NCI-H1105 (cell line): ENCODE measurements at places on chromosomes 7 and 10.
A peak's percentile ranks its signal among the peaks of the same experiment; 100 is the strongest.

DNA sequence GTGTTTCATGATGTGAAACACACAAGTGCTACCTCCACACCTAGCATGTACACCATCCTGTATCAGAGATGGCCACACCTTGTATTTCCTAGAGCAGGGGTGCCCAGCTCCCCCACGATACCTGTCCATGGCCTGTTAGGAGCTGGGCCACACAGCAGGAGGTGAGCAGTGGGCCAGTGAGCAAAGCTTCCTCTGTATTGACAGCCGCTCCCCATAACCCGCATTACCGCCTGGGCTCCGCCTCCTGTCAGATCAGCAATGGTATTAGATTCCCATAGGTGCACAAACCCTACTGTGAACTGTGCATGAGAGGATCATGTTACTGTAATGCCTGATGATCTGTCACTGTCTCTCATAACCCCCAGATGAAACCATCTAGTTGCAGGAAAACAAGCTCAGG lies 145.6 kb upstream of the RNF32 start:
- DNase-seq: no peak

DNA sequence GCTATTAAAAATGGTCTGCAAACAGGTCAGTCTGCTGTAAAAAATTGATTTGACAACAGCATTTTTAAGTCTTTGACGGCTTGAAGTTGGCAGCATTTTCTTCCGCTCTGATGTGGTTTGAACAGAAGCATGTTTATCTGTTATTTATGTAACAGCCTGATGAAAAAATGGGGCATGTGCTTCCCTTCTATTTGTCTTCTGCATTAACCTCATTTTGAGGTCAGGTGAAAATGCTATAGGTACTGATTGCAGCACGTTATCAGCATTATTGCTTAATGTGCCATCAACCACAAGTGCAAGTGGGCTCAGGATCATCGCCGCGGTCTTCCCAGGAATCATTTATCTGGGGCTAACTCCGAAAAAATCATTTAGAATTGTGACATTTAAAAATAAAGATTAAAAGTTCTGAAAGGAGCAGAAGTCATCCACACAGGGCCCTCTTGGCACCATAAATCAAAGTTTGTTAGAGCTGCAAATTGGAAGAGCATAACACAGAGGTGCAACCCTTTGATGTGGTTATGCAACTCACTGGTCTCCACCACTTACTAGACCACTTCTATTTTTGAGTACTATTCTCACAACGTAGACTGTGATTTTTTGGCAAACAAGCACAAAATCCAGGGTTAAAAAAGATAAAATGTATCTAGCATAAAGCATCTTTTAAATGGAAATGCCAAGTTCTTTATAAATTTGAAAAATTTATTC lies 307.7 kb downstream of the MDFIC start:
- no peak for DNase-seq

GRCh38 chr7:29839302-29839701 lies 33.0 kb downstream of the WIPF3 start:
- DNase-seq: no peak

DNA sequence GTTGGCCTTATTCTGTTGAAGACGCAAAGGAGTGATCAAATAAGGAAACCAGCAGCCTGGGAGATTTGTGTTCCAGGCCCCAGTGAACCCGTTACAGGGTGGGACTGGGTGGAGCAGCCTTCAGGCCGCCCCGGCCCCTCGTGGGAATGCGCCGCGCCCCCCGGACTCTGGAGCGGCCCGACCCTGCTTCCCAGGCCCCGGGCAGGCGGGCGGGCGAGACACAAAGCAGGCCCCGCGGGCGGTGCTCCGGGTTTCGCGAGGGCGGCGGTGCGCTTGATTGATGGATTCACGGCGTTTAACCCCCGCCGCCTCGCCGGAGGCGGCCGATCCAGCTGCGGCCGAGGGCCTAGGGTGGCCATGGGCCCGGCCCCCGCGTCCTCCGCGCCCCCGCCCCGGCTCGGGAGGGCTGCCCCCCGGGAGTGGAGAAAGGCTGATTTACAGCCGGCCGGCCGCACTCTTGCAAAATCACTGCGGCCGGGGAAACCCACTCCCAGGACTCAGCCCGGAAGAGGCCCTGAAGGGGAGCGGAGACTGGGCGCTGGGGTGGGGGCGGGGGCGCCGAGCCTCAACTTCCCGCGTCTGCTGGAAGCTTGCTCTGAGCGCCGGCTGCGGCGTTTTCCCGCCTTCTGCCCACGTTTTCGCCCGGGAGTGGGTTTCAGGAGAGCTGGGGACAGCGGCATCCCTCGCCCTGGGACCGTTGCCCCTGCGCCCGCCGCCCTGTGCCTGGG lies 299.6 kb upstream of the NFE2L3 start:
- DNase-seq: no peak

- no peak for DNase-seq
Observed at GRCh38 chr7:90409667-90410066, 6.4 kb downstream of the CLDN12 start.

DNA sequence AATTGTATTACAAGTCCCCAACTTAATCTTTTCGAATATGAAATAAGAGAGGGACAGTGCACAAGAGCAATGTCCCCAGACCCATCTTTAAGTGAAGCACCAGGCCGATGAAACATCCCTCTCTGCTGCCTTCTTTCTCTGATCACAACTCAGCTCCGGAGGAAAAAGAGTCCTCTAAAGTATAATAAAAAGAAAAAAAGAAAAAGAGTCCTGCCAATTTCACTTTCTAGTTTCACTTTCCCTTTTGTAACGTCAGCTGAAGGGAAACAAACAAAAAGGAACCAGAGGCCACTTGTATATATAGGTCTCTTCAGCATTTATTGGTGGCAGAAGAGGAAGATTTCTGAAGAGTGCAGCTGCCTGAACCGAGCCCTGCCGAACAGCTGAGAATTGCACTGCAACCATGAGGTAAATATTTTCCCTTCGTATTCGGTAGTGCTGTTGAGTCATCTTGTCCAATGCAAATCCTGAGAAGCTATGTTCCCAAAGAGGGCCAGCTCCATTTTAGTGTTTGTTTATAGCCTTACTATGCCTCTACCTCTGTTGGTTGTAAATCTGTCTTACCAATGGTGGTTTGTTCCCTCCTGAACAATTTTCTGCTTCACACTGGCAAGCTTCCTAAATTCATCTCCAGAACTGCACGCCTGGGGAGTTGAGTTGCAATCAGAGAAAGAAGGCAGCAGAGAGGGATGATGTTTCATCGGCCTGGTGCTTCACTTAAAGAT lies at the start of gene IFIT2:
Gene IFIT2, plus strand, starts transcription at position 326 of the 725 bp plus-strand sequence. Its CDS starts 78 bp downstream, at position 404.
- peak; percentile 22 for DNase-seq

DNA sequence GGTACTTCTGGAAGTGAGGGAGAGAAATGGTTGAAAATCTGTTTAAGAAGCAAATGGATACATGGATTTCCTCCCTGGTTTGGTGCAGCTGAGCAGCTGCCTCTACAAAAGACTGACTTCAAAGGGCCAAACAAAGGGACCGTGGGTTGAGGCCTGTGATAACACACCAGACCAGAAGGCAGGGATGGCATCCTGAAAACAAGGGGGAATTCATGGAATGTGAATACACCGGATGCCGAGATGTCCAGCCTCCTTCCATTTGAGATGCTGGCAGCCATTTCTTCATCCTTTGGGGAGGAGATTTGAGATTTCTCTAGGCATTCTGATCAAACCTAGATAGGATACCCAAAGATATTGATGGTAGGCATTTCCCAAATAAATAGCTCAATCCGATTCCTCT lies 36.9 kb downstream of the TAF3 start:
- no peak for DNase-seq

- DNase-seq: no peak
Observed at GRCh38 chr10:24118246-24118645, 90.7 kb upstream of the KIAA1217 start.

DNA sequence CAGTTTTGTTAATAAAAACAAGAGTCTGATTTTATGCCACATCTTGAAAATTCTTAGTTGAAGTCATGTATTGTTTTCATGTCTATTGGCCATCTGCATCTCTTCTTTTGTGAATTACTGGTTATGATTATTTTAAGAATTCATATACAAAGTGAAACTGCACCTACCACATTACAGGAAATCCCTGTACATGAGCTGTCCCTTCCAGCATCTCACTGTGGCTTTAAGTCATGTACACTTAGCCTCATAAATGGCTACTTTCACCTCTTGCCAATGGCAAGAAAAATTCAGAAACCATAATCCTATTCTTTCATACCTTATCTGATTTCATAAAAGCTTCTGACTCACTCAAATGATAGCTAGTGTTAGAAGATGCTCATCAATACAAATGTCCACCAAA lies 48.6 kb downstream of the CRTAC1 start:
- DNase-seq: no peak

DNA sequence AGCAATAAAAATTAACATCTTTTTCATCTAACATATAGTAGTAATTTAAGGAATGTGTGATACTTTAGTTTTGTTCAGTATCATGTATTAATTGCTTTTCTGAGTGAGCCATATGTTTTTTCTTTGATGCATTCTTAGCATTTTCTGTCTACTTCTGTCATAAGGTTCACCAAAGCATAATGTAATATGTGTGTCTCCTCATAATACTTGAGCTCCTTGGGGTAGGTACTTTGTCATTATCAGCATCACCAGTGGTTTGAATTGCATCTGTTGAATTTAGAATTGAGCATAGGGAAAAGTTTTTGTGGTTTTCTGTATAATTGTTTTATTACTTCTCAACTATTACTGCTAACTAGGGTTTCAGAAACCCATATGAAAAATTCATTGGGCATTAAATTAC lies 26.5 kb downstream of the VPS50 start:
- no peak for DNase-seq

- DNase-seq: no peak
Observed at GRCh38 chr10:88693392-88694020, 12.5 kb upstream of the LIPK start.

GRCh38 chr7:47069385-47070076 lies 512.4 kb downstream of the TNS3 start:
- no peak for DNase-seq

DNA sequence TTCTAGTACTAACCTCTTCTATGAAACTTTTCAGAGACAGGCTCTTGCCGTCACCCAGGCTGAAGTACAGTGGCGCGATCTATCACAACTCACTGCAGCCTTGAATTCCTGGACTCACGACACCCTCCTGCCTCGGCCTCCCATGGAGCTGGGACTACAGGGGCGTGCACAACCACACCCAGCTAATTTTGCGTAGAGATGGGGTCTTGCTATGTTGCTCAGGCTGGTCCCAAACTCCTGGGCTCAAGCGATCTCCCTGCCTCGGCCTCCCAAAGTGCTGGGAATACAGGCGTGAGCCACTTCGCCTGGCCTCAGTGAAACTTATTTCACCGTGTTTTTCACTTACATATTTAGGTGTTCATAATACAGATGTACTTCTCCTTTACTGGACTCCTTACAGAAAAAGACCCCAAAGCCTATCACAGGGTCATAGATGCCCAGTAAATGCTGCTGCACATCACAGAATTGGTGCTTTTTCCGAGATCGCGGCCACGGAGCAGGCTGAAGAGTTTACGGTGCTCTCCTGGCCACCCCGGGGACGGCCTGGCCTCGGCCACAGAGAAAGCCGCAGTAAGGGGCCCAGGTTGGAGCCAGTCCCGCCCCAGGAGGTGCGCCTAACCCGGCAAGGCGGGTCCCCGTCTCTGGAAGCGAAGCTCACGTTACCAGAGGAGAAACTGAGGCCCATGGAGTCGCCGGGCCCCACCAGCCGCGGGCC lies 595 bp downstream of the TBL2 start:
- DNase-seq: no peak

DNA sequence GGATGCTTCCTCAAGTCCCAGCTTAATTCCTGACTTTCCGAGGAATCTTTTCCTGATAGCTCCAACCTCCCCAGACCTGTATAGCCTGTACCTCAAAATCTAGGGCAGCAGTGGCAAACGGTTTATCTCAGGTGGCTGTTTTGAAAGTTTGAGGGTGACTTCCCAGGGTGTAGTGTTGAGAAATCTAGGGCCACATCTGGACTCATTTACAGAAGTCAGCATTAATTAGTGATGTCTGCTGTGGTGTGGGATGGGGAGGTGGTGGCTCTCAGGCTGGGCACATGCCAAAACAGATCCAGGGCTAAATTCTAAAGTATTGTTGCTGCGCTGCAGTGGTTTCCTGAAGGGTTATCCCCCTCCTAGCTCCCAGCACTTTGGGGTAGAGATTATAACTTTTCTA lies 38.0 kb downstream of the UNC5B start:
- no peak for DNase-seq

DNA sequence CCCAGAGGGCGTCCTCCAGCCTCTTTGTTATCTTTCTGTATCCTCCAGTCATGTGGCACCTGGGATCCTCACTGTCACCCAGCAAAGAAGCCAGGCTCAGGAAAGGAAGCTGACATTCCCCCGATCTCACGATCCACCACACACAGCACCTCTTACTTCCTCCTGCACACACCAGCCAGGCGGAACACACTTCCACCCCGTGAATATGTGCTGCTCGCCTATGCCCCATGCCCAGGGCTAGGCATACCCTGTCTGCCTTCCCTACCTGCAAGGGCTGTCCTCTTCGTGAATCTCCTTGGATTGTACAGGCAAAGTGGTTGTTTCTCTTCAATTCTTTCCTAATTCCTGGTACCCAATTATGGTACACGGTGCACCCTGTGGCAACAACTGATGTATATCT lies 191.0 kb downstream of the TNS3 start:
- no peak for DNase-seq

GRCh38 chr7:137804836-137805235 lies 41.9 kb downstream of the DGKI start:
- DNase-seq: peak; percentile 85

DNA sequence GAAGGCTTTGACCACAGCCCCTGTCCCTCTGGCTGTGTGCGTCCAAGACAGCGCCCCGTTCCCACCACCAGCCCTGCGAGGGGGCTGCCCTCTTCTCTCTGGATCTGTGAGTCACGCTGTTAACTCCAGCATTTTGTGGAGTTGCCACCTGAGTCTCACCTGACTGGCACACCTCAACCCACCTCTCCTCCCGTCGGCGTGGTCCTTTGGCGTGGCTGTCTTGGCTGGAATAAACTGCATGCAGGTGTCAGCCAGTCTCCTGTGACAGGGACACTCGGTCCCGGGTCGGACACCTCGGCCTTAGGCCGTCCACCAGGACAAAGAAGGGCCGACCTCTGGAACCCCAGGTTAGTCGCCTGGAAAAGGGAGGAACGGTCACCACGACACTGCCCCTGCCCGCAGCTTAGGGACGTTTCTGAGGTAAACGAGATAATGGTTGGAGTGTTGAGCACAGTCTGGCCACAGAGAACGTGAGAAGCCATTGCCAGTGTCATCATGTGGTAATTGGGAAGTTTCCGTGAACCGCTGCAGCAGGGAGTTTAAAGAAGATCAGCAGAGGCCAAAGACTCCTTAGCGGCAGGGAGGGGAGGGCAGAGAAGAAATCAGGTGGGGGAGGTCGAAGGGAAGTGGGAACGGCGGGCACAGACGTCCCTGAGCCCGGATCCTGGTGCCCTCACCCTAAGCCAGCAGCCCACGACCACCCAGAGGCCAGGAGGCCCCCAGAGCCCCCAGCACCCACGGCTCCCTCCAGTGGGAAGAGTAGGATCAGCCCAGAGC lies 73.6 kb upstream of the FAM20C start:
- DNase-seq: no peak

- no peak for DNase-seq
Observed at GRCh38 chr10:110032801-110033700, 25.3 kb downstream of the ADD3 start.
